ENCODE measurements at places on chromosomes 7 and 10.

DNA sequence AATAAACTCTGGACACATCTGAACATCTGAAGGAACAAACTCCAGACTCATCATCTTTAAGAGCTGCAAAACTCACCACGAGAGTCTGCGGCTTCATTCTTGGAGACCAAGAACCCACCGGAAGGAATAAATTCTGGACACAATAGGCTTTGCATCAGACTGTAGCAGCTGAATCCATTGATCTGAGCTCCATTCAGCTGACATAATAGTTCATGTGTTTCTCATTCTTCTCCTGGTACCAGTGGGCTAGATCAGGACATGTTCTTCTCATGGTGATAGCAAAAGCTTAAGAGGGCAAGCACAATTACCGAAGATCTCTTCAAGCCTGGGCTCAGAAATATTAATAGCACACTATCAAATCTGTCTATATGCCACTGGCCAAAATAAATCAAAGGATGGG lies 20.5 kb upstream of the GNAI1 start:
- DNase-seq, result no peak

DNA sequence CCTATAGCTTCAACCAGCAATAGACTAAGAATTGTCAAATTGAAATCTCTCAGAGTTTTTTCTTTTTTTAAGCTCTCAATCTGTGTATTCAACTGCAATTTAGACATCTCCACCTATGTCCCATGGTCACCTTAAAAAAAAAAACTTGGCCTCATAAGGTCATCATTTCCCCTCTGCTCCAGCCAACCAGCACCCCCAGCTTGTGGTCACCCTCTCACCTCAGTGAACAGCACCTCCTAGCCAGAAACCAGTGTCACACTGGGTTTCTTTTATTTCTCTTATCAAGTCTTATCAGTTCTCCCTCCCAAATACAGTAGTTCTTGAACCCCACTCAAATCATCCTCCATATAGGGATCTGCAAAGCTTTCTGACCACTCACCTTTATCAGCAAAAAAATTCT lies 4.0 kb downstream of the ITGB1 start:
- DNase-seq, result no peak

DNA sequence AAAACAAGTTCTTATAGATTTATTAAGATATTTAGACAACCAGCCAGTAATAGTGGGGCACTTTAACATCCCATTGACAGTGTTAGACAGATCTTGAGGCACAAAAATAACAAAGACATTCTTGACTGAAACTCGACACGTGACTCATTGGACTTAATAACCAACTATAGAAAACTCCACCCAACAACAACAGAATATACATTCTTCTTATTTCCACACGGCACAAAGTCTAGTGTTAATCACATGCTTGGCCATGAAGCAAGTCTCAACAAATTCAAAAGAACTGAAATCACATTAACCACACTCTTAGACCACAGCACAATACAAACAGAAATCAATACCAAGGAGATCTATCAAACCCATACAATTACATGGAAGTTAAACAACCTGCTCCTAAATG lies 138.1 kb downstream of the ARL5B start:
- DNase-seq, result no peak

- DNase-seq, result no peak
Observed at GRCh38 chr7:129375141-129375938, 58.9 kb upstream of the STRIP2 start.

DNA sequence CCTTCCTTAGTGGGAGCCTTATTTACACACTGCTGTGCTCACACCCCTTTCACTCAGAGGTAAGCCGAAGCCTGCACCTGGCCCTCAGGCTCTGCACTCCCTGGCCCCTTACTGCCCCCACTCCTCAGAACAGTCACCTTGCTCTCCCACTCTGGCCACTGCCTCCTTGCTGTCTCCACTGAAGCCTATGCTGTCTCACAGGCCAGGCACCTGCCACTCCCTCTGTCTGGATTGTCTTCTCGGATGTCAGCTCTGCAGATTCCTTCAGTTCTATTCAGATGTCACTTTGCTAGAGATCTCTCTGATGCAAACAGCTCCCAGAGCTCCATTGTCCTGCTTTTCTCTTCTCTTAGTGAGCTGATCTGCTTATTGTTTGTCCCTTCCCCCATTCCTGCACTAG lies 390.7 kb downstream of the DPP6 start:
- DNase-seq, result no peak

- DNase-seq, result no peak
Observed at GRCh38 chr10:91206837-91207474, 13.5 kb upstream of the PCGF5 start.

GRCh38 chr10:19412531-19412930 lies 363.9 kb downstream of the MALRD1 start:
- no peak for DNase-seq

GRCh38 chr10:117413928-117414618 lies 38.8 kb upstream of the PDZD8 start:
- DNase-seq, result no peak

GRCh38 chr10:75304741-75305390 lies 69.1 kb upstream of the COMTD1 start:
- no peak for DNase-seq

DNA sequence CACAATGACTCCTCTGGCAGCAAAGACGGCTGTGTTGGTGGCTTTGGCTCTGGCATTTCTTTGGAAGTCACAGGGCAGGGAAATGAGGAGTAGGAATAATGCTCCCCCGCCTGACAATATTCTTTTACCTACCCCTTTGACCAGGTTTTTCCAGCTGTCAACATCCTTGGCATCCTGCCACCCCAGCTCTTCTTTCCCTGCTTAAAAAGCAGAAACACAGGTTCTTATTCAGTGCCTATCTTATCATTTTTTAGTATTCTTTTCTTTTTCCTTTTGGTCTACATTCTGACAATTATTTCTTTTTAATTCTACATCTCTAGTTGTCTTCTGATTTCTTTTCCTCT lies 97.7 kb downstream of the CREB5 start:
- DNase-seq, result no peak

- no peak for DNase-seq
Observed at GRCh38 chr10:102620138-102620590, 24.1 kb upstream of the TRIM8 start.

DNA sequence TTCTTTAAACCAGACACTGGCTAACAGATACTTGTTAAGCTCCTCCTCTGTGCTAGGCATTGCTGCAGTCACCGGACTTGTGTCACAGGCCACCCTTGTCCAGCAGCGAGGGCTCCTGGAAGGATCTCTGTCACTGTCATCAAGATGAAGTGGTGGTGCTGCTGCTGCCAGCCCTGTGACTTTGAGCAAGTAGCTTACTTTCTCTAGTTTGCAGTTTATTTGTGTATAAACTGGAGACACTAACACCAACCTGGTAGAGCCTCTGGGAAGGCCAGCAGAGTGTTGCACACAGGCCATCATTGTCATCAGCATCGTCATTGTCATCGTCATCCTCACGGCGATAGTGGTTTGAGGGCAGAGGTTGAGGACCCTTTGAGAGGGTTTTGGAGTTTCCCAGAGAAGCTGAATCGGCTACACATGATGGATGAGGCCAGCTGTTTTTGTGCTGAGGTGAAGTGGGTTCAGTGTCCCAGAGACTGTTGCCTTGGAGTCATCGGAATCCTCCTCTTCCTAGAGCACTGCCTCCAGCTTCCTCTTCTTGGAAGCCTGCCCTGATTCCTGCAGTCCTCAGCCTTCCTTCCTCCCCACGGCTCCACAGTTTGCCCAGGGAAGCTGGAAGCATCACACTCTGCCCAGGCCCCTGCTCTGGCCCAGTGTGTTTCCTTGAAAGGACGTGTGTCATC lies 128.4 kb downstream of the GRK5 start:
- DNase-seq, result no peak

GRCh38 chr7:128108641-128109423 lies 77.6 kb upstream of the LRRC4 start:
- no peak for DNase-seq

DNA sequence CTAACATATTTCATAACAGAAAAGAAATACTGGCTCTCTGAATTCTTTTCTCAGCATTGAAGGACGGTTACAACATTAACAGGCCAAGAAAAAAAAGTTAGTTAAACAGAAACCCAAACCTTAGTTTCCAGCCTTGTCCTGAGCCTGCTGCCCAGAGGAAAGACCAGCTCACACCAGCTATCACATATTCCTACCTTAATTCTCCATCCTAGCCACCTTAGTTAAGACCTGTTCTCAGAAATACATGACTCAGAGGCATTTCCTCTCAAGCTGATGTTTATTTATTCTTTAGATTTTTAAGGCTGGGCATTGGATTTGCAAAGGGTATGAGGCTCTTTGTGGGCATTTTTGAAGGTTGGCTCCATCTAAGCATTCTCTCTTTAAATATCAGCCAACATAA lies 34.3 kb upstream of the ADAM12 start:
- no peak for DNase-seq

DNA sequence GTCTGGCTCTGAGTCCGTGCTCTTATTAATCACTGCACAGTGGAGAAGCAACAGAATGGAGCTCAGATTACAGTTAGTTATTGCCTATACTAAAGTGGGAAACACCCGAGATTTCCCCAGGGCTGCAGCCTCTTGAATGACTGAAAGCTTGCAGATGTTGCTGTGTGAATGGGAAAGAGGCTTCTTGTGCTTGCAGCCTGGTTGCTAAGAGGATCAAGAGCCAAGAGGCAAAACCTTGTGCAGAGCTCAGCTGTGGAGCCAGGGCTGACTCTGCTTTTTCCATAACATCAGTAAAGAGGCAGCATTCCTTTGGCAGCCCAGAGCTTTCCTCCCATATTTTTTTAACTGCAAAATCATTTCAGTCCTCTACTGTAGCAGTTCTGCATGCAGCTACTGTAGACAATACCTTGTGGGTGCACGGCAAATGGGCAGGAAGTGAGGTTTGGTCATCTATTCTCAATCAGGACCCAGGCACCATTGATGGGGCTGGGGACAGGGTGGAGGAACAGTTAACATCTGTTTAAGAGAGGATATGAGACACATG lies 86.5 kb downstream of the RALA start:
- DNase-seq, result no peak

- no peak for DNase-seq
Observed at GRCh38 chr7:78333530-78334425, 535.2 kb downstream of the PHTF2 start.

DNA sequence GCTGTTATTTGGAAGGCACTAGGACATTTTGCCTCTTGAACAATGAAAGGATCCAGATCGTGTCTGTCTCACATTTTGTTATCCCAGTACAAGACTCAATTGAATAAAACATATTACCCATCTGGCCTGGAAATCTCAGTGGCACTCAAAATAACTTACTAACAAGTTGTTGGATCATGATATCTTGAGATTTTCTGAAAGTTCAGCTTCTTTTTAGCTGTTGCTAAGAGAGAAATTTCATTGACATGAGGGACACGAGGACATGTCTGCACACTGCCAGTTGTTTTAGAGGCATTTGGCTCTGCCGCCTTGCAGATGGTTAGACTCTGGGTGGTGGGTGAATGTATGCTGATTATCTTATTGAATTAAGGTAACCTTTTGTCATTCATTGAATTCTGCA lies 41.0 kb downstream of the KAT6B start:
- no peak for DNase-seq

GRCh38 chr7:150476285-150476684 lies 25.9 kb downstream of the GIMAP8 start:
- no peak for DNase-seq

DNA sequence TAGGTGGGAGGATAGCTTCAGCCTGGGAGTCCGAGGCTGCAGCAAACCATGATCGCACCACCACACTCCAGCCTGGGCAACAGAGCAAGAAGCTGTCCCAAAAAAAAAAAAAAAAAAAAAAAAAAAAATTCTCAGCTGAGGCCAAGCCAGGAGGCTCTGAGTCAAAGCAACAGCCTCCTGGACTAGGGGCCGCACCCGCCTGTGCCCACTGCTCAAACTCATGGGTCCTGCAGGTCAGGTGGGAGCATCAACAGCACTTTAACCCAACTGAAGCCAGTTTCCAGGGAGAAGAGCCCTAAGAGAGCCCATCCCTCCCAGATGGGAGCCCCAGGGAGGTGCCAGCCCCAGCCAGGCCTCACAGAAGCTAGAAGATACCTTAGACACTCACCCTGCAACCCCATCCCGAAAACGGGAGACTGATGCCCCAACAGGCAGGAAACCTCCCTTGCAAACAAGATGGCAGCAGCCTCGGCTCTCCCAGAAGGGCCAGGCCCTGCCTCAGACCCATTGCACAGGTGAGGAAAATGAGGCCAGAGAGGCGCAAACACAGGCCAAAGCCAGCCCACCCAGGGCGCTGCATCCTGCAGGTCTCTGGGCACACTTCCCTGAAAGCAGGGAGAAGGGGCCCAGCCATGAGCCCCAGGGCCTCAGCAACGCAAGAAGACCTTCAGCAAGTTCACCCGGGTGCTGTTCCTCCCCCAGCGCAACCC lies 11.0 kb downstream of the PDGFA start:
- no peak for DNase-seq

GRCh38 chr10:93412801-93413200 lies 69.3 kb downstream of the MYOF start:
- DNase-seq, result no peak

DNA sequence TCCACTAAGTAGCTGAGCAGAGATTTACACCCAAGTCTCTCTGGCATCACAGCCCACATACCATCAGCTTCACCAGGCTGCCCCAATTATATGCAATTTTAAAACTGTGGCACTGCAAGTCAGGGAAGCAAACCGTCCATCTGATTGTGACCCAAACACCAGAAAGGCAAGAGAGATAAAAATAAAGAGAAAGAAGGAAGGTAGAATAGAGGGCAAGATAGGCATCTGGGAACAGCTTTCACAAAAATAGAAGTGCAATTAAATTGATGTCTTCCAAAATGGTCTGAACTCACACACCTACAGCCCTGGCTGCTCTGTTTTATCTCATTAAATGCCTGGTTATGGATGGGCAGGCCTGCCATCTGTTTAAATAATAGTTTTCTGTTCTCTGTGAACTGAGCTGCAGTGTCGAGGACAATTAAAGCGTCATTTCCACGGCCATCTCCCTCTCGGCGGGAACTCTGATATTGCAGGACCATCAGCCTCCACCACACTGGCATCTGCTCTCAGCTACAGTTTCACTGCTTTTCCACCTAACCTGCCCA lies 509.1 kb downstream of the INHBA start:
- no peak for DNase-seq

GRCh38 chr10:89263531-89263930 lies 12.0 kb upstream of the LIPA start:
- no peak for DNase-seq
